ENCODE measurements at places on chromosomes 2 and 18. TPM values are rescaled to one million over a fixed set of nuclear protein-coding genes. Genes with fewer than 3 reads are reported as not detected.

DNA sequence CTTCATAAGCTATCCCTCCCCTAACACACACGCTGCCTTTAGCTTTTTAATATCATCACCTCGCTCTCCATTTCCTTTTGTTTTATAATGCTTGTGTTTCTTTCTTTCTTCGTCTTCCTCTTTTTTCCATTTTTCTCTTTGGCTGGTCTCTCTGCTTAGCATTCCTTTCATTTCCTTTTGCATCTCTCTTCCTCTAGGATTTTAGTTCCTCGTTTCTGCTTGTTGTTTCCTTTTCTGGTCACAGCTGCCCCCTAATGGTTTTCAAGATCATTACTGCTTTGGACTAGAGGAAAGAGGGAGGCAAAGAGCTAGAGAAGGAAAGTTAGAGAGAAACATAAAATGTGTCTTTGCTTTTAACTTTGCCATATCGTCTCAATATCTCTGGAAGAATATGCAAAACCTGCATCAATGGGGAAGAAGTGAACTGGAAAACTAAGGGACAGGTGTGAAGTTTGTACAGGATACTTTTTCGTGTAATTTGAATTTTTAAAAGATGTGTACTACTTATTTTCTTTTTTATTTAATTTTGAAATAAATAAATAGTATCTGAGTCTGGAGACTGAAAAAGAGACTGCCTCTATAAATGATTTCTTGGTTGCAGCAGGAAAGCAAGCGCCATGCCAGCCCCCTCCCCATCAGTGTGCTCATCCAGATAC, 6.3 kb upstream of the NRP2 start:
- peaks cover 20% of the 10 kb centered on the region for H3K4me1 ChIP-seq
- no peak overlapping the region for H3K4me3 ChIP-seq
- no peaks in the 10 kb centered on the region for H3K36me3 ChIP-seq
- no peak overlapping the region for H3K27ac ChIP-seq
- DNase-seq, result no peak
- H3K27me3 ChIP-seq, result peaks cover 2% of the 10 kb centered on the region

- no peaks in the 10 kb centered on the region for H3K36me3 ChIP-seq
- H3K4me3 ChIP-seq, result no peak overlapping the region
- no peak overlapping the region for H3K27ac ChIP-seq
- H3K27me3 ChIP-seq, result no peaks in the 10 kb centered on the region
Measured at GRCh38 chr18:6683112-6683876, 46.2 kb upstream of the ARHGAP28 start.

GRCh38 chr2:21251216-21251980, 127.6 kb downstream of the TDRD15 start:
- H3K4me1 ChIP-seq, result peaks cover 18% of the 10 kb centered on the region
- no peaks in the 10 kb centered on the region for H3K27me3 ChIP-seq
- no peak overlapping the region for H3K27ac ChIP-seq
- no peaks in the 10 kb centered on the region for H3K36me3 ChIP-seq

The PLEKHH2 gene
- 2.1 TPM for total RNA-seq

Measured in neural crest cell (in vitro differentiated cells).